ENCODE measurements at places on chromosomes 16 and 17.

GRCh38 chr16:456891-457483 lies 31.5 kb downstream of the RAB11FIP3 start:
- DNase-seq, result no peak

GRCh38 chr17:59292174-59292523 lies 39.3 kb upstream of the YPEL2 start:
- DNase-seq, result no peak

DNA sequence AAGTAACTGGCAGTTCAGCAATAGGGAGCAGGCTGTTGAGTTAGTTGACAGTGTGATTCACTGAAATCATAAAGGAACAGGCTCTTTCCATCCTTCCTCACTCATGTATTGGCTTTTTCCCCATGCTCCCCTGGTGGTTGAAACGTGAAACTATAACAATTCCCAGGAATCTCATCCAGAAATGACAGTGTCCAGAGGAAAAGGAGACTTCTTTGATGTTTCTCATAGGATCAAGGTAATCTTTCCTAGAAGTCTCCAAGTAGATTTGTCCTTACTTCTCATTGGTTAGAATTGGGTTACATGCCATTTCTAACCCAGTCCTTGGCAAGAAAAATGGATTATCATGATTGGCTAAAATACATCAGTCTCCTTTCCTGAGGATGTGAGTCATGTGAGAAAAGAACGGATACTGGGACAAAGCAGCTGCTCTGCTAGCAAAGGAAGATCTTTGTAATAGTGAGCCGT lies 14.4 kb downstream of the TTC19 start:
- DNase-seq, result peak; percentile 24

- DNase-seq, result no peak
These were observed 45.8 kb upstream of the TOX3 start for GRCh38 chr16:52592778-52593177.

DNA sequence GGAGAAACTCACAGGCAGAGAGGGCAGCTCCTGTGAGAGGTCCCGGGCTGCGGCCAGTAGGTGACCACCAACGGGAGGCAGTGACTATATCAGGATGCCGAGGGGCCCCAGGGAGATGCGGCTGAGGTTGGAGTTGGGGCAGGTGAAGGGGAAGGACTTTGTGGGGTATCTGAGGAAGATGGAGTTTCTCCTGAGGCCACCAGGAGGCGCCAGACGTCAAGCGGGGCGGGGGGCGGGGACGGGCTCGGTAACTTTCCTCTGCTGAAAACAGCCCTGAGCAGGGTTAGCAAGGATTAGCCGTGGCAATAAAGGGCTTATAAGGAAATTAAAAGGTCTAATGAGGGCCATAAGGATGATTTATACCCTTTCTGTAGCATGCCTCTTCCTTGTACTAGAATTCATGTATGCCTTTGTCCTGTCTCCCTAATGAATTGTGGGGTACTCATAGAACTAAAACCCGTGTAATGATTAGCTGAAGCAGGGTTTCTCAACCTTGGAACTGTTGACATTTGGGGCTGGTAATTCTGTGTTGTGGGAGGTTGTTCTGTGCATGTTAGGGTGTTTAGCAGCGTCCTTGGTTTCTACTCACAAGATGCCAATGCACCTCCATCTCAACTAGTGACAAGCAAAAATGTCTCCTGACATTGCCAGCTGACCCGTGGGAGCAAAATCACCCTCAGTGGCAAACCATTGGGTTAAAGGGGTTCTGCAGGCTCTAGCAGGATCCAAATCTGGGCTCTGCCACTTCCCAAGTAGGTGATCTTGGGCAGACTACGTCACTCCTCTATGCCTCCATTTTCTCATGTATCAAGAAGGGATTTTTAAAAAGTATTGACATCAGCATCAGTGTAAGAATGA lies 74.8 kb upstream of the GRIN2A start:
- DNase-seq, result peak; percentile 35

DNA sequence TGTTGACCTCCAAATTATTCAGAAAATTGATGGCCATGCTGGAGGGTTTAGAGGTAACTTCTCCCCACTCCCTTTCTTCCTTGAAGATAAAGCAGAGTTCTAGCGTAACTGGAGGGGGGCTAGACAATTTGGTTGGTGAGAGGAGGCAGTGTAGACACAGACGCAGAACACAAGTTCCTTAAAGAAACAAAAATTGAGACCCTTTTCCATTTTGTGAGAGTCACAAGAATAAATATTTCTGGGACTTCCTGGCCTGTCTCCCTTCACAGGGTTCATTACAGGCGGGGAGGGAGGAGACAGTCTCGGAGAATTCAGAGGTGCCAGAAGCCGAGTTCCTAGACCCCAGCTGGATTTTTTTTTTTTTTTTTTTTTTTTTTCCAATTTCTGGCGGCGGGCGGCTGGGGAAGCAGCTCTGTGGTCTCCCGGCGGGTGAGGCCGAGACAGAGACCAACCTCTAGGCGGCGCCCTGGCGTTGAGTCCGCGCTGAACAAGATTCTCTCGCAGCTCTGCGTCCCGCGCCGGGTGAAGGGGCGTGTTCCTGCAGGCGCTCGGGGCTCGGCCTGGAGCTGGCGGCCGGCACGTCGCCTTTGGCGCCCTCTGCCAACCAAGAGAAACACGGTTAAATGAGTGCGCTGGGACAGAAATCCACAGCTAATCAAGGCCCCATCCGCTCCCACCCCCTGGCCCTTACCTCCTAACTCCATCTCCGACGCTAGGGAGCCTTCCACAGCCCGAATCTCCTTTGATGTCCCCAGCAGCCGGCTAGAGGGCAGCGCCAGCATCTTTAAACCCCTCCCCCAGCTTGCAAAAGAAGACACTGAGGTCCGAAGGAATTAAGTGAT lies 10.2 kb upstream of the HOXB9 start:
- no peak for DNase-seq

GRCh38 chr17:80504686-80505413 lies 28.4 kb upstream of the NPTX1 start:
- no peak for DNase-seq

Data from Caco-2 (cell line).